Mucosa of gallbladder (tissue), 1 donor: ENCODE measurements at places on chromosomes 5 and 9.

GRCh38 chr9:109604131-109604530 lies 106.0 kb upstream of the PTPN3 start:
- DNase-seq: no peak

GRCh38 chr9:28774433-28775235 lies 1201.4 kb upstream of the C9orf72 start:
- no peak for DNase-seq

- no peak for DNase-seq
Measured at GRCh38 chr5:53023969-53024368, 34.8 kb downstream of the ITGA2 start.

GRCh38 chr9:87606841-87607521 lies 109.3 kb downstream of the DAPK1 start:
- DNase-seq: no peak

GRCh38 chr5:2894316-2894715 lies 142.8 kb upstream of the IRX2 start:
- no peak for DNase-seq

DNA sequence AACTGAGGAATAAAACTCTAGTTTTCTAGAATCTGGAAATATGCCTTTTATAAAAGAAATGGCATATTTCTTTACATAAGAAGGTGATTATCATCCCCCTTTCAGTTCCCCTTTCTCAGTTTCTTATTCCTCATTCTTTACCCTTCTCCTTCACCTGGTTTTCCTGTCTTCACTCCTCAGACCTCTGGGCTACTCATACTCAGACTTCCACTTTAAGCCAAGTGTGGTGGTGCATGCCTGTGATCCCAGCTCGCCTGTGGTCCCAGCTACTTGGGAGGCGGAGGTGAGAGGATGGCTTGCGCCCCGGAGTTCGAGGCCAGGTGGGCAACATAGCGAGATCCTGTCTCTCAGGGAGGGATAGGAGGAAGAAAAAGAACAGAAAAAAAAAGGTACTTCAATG lies 57.2 kb downstream of the RANBP6 start:
- DNase-seq: no peak

DNA sequence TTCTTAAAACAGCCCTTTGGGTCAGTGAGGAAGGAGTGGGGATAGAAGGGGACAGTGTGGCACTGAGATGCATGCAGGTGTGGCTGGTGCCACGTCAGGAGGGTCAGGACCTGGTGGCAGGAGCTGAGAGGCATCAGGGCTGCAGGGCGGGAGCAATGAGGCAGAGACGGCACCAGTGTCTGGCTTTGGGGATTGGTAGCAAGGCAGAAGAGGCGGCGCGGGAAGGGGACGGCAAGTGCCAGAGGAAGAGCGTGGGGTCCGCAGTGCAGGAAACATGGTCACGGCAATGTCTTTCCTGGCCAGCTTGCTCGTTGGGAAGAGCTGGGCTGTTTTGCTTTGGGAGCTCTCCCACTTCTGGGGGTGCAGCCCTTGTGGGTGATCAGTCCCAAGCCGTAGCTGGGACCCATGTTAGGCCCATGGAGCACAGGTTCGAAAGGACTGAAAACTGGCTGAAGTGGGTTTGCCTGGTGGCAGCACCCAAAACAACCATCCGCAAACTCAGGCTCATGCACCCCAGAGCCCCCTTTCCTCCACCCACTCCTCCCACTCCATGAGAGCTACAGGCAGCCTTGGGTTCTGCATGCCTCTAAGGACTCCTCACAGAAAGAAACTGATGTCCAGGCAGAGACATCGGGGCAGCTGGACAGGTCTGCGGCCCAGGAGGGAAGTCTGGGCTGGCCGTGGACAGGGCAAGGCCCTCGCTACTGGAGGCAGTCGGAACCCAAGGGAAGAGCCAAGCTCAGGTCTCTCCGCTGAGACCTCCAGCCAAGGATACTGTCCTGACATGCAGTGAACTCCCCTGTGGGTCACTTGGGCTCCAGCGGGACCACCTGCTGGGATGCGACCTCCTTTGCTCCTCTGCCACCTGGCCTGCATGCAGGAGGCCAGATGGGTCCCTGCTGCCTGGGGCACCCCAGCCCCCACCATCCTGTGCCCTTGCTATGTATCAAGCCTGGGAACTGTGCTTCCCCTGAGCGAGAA lies 104.4 kb downstream of the ZNF354C start:
- DNase-seq: no peak

GRCh38 chr9:114680259-114681001 lies 1.6 kb downstream of the TEX48 start:
- no peak for DNase-seq

- DNase-seq: peak; percentile 92
Measured at GRCh38 chr9:89179895-89180734, 1.5 kb upstream of the SHC3 start.

GRCh38 chr5:174500636-174501035 lies 223.7 kb upstream of the MSX2 start:
- no peak for DNase-seq

DNA sequence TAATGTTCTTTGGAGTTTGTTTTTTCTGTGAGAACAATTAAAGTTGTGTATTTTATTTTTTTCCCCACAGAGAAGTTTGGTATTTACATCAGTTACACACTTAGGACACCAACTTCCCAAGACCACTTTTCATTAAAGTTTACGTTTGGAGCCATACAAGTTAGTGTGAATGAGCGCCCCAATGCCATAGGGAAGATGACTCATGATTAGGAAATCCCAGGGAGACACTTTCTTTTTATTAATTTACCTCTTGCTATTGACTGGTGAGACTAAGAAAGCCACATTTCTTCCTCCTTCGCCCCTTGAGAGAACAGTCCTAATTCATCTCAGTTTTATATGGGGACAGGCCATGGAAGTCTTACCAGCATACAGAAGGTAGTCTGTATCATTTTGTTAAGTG lies 57.1 kb downstream of the EDIL3 start:
- no peak for DNase-seq

- no peak for DNase-seq
Measured at GRCh38 chr5:119171686-119172085, 100.8 kb downstream of the DMXL1 start.

DNA sequence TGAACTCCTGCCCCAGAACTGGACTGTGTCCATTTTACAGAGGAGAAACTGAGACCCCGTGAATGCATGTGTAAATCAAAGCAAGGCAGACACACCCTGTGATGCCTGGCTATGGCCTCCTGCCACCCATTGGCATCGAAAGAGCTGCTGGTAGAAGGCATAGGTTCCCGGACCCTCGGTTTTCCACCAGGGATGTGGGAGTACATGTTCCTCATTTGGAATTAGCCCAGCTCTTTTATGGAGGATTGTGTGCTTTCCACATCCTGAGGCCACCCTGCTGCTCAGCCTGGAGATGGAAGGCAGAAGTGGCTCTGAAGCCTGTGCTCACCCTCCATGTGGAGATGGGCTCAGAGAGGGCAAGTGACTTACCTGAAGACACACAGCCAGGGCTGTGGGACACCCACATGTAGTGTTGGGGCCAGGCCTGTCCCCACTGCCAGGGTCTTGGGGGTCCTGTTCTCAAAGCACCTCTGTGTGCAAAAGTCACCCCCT lies 2.8 kb downstream of the SUSD3 start:
- DNase-seq: no peak

DNA sequence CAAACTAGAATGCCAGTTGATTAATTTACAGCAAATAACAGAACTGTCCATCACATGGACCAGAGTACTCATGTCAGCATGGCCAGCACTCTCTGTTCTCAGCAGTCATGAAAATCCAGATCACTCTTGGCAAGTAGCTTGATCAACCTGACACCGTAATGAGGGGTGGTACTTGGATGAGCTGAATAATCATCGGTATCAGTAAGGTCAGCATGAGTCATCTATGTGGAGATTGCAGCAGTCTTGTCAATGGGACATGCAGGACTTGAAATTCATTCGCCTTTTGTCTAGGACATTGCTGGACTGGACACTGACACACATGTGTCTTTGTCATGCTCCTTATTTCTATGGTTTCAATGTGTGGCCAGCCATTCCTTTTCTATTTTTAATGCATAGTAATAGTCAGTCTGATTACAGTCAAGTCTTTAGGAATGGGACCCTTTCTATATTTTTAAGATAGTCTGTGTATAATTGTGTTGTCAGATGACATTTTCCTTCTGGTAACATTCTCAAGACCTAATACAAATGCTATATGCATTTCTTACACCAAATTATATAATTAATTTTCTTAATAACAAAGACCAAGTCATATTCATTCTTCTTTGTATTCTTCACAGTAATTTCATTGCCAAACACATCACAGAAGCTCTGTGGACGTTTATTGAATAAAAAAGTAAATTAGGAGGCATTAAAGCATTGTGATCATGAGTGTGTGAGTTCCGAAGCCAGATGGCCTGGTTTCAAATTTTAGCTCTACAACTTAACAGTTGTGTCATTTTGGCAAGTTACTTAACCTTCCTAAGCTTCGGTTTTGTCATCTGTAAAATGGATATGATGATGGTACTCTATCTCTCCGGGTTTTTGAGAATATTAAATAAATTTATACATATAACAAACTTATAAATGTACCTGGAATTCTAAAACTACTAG lies 57.4 kb downstream of the ADAMTSL1 start:
- no peak for DNase-seq

- DNase-seq: no peak
Measured at GRCh38 chr5:32981061-32981460, 269.9 kb downstream of the NPR3 start.

- no peak for DNase-seq
Measured at GRCh38 chr9:138021251-138022056, 143.9 kb downstream of the CACNA1B start.

GRCh38 chr5:10636363-10637142 lies 72.7 kb downstream of the ANKRD33B start:
- no peak for DNase-seq

DNA sequence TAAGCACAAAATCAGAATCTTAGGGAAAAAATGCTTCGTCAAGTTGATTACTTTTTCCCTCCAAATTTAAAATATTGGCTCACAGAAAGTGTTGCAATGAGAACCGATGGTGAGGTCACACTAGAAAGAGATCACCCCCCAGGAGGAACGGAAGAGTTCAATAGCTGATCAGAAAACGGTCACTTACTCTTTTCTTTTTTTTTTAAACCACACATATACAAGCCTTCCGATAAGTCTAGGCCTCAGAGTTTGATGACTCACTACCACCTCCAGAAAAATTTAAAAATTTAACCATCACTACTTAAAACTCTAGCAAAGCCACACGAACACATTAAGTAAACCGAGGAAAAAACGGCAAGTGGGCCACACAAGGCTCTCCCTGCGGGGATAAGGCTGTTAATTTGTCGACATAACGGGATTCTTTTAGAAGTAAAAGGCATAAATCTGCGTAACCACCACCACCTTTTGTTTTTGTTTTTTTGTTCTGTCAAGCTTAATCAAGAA lies 1.2 kb downstream of the SURF4 start:
- DNase-seq: no peak

DNA sequence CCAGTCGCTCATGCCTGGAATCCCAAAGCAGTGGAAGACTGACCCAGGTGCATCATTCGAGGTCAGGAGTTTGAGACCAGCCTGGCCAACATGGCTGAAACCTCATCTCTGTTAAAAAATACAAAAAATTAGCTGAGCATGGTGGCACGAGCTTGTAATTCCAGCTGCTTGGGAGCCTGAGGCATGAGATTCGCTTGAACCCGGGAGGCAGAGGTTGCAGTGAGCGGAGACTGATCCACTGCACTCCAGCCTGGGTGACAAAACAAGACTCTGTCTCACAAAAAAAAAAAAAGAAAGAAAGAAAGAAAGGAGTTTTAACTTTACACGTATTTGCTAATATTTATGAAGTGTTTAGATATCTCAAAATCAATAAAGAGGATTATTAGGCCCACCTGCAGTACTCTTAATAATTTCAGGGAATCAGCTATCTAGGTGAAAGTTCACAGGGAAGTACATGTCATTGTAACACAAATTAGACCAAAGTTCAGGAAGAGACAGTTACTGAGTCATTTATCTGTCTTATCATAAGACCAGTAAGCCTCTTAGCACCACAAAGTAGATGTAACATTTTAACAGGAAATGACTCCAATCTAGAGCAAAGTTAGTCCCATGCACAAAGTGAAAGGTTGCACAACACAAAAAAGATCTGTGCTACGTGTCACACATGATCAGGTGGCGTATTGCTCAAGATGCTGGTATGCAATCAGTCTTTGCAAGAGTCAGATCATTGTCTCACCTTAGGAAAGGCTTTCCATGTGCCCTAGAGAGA lies 34.1 kb upstream of the PLIN2 start:
- peak; percentile 86 for DNase-seq
